NCI-H774 (cell line): ENCODE measurements at places on chromosomes 13 and 19.

GRCh38 chr13:102677122-102677521 is 17.7 kb downstream of the METTL21C start:
- DNase-seq, result no peak

GRCh38 chr19:41577144-41577830 is 1.3 kb downstream of the CEACAM21 start:
- no peak for DNase-seq

DNA sequence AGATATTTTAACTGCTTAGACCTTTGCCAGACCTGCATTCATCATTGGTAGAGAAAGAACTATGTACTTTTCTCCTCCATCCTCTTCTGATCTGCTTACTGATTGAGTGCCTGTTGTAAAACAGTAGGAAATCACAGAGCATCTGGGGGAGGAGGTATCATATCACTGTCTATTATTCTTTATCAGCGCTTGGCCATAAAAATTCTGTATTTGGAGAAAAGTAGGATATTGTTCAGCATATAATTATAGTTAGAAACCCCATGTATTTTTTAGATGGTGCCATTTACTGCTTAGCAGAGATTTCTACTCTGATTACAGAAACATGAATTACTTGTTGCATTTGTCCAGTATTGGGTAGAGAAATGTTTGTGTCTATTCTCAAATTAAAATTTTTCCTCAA is 62.4 kb downstream of the URI1 start:
- DNase-seq, result no peak

DNA sequence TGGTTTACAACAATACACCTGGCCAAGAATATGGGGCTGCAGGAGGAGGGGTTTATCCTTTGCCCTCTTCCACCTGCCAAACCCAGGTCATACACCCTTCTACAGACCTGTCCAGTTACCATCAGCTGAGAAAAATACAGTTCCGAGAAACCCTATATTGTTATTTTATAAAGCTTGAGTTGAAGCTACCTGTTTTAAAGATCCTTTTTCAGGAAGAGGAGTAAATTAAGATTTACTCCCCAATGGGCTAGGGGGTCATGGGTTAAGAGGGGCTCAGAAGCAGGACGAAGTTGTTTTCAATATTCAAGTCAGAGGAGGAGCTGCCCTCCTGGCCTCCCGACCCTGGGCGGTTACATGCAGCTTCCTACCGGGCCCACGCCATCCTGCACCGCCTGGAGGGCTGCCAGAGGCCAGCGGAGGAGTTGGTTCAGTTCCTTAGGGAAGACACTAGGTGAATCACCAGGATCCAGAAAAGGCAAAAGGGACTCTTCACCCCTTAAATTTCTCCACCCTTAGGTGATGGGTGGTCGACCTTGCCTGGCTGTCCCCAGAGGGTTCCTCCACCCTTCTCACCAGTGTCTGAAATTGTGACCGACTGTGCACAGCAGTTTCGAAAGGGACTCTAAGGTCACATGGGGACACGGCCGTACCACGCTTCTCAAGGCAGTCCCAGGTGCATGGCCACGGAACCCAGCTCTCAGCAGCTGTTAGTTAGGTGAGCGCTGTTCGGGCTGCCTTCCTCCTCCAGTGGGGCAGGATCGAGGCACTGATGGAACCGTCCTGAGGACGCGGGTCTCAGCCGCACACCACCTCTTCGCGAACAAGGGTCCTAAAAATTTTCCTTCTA is 1.2 kb downstream of the GJB2 start:
- no peak for DNase-seq

DNA sequence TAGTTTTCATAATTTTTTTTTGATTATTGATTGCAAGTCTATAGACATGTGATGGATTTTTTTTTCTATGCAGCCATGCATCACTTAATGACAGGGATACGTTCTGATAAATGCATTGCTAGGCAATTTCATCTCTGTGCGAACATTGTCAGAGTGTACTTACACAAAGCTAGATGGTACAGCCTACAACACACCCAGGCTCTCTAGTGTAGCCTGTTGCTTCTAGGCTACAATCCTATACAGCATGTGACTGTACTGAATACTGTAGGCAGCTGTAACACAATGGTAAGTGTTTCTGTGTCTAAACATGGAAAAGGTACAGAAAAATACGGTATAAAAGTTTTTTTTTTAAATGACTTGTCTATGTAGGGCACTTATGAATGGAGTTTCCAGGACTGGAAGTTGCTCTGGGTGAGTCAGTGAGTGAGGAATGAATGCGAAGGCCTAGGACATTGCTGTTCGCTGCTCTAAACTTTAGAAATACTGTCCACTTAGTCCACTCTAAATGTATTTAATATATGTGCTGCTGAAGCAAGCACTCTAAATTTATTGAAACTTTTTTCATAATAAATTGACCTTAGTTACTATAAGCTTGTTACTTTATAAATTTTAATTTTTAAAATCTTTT is 20.3 kb downstream of the SPATA13 start:
- no peak for DNase-seq

DNA sequence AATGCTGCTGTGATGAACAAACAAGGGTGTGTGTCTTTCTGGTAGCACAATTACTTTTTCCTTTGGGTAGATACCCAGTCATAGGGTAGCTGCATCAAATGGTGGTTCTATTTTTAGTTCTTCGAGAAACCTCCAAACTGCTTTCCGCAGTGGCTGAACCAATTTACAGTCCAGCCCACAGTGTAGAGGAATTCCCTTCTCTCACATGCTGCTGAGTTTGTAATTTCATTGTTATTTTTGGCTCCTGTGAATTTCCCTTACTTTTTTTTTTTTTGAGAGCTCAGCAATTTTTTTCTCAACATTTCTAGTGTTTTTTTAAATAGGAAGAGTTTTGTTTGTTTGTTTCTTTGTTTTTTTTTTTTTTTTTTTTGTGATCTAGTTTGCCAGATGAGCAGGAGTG is 37.5 kb upstream of the ADGRE1 start:
- no peak for DNase-seq

DNA sequence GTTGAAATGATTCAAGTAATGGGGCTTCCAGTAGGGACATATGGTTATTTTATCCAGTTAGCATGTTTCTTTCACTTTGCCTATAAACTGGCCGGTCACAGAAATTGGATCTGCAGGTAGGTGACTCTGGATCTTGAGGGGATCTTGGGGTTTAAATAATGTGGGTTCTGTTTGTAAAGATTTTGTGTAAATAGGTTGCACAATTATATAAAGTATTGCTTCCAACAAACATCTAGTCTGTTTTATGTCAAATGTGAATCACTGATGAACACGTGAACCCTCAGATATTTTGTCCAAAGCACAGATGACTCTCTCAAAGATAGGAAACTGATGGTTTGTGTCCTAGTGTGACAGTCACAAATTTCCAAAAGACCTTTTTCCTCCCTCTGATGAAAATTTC is 98.4 kb downstream of the ZIC5 start:
- no peak for DNase-seq

- no peak for DNase-seq
Measured at GRCh38 chr13:33111414-33112110, 95.3 kb downstream of the KL start.

DNA sequence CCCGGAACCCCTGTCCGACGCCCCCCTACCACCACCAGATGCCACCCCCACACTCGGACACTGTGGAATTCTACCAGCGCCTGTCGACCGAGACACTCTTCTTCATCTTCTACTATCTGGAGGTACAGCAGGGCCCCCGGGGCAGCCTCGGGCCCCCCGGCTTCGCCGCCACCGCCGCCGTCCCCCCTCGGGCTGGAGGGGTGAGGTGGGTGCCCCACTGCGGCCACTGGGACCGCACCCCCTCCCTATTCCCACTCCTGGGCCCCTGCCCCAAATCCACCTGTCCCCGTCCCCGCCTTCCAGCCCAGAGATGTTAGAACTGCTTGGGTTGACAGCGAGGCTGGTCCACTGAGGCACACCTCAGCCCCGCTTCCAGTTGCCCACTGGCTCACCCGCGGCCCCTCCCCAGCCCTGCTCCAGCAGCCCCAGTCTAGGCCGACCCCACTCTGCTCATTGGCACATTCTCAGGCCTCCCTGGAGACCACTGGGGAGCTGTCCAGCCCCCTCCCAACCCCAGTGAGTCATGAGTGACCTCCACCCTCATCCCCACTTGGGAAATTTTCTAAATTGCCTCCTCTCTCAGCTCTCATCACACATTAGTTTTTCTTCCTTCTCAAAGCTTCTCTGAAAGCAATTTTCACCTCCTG is 6.5 kb downstream of the LENG1 start:
- DNase-seq, result no peak

GRCh38 chr13:52411629-52412028 is 5.7 kb upstream of the THSD1 start:
- no peak for DNase-seq

DNA sequence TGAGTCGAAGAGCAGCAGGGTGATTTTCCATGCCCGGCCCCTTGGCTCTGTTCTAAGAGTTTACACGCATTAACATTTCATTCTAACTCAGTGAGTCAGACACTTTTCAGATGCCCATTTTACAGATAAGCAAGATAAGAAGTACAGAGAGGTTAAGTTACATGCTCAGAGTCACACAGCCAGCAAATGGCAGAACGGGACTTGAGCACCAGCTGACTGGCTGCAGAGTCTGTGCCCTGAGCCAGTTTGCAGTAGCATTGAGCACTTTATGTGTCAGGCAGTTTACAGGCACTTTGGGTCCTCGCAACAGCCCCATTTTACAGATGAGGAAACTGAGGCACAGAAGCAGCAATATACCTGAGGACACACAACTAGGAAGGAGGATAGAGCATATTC is 19.0 kb downstream of the CCDC8 start:
- DNase-seq, result no peak

- DNase-seq, result no peak
Measured at GRCh38 chr13:103067751-103068555, 1.7 kb upstream of the SLC10A2 start.

DNA sequence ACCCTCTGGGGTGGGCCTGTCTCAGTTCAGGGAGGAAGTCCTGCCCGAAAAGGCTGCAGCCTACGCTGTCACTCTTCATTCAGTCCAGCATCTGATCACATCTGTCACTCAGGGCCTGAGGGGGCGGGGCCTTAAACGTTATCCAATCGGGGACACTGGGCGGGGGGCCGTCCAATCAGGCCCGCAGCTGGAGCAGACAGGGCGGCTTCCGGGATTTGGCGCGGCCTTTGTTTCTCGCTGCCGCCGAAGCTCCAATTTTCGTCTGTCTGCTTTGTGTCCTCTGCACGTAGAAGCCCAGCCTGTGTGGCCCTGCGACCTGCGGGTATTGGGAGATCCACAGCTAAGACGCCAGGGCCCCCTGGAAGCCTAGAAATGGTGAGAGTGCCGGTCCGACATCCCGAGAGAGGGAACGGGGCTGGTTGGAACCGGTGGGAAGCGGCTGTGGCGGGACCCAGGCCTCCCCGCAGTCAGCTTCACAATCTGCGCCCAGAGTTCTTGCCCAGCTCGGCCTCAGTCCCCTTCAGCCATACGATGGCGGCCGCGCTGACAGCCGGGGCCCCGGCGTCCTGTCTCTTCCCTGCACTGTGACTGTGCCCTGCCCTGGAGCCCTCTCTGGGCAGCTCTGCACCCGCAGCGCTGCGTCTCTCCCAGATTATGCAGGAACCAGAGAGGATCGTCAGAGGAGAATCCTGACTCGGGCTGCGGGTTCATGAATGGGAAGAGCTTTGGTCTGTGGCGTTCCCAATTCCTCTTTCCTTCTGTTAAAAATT is at the start of gene ZNF730:
Gene ZNF730 (plus strand): TSS at position 224 of the 770 bp plus-strand sequence. CDS start 149 bp downstream, at position 373.
- DNase-seq, result peak; percentile 44

DNA sequence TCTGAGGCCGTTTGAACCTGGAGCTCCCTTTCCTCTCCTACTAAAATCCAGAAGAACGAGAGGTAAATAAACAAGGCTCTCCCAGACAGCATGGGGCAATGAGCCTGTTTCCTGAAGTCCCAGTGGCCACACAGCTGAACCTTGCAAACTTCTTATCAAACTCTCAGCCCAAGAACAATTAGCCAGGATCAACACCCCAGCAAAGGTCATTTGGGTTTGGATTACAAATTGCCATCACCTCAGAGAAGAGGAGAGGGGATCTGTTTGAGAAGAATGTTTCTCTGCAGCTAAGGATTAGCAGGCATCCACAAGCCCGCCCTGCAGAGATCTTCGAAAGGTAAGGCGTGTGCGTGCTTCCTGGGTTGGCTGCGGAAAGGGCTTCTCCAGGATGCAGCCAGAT is 201.9 kb upstream of the SOX1 start:
- no peak for DNase-seq

DNA sequence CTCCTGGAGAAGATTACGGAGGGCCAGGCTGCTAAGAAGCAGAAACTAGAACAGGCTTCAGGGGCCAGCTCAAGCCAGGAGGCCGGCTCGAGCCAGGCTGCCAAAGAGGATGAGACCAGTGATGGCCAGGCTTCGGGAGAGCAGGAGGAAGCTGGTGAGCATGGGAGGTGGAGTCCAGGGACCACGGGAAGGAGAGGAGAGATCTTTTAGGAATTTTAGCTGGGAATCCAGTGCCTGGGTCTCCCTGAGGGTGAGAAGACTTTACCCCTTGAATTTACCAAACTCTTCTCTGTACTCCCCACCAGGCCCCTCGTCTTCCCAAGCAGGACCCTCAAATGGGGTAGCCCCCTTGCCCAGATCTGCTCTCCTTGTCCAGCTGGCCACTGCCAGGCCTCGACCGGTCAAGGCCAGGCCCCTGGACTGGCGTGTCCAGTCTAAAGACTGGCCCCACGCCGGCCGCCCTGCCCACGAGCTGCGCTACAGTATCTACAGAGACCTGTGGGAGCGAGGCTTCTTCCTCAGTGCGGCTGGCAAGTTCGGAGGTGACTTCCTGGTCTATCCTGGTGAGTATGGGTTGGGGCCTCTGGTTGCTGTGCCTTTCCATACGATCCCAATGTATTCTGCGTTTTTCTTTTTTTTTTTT is 824 bp downstream of the TSEN34 start:
- DNase-seq, result no peak

- no peak for DNase-seq
Measured at GRCh38 chr13:43284162-43284561, 260.8 kb downstream of the DNAJC15 start.

GRCh38 chr13:48748681-48749080 is 95.0 kb downstream of the CYSLTR2 start:
- no peak for DNase-seq
